ENCODE measurements at places on chromosomes 3 and 15.

- DNase-seq: no peak
Observed at GRCh38 chr3:69085833-69086722, 1.3 kb downstream of the ARL6IP5 start.

DNA sequence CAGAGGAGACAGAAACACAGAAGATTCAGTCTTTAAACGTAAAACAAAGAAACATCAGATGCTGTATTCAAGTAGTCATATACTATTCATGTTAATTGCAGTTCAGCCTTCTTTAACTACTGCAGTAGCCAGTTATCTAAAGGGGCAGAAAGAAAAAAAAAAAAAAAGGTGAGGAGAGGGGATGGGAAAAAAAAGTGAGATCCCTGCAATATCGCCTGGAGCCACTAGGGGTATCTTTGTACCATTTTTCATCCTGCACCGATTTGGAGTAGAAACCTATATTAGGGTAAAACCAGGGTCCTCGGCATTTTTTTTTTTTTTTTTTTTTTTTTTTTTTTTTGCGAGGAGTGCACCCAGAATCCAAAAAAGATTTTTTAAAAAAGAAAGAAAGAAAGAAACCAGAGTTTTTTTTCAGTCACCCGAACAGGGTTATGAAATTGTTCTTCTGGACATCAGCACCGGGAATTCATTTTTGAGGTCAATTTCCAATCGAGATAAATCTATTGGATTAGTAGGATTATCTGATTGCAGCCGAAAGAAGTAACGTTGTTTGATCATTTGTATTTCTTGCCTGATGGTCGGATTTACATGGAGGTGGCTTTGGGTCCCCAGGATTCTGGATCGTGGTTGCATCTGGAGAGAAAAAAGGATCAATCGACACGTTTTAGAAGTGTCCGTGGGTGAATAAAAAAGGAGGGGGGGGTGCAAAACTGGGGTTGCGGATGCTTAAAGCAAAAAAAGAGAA is 186.7 kb downstream of the NLGN1 start:
- DNase-seq: no peak

GRCh38 chr3:67557848-67558355 is 96.5 kb downstream of the SUCLG2 start:
- DNase-seq: no peak

DNA sequence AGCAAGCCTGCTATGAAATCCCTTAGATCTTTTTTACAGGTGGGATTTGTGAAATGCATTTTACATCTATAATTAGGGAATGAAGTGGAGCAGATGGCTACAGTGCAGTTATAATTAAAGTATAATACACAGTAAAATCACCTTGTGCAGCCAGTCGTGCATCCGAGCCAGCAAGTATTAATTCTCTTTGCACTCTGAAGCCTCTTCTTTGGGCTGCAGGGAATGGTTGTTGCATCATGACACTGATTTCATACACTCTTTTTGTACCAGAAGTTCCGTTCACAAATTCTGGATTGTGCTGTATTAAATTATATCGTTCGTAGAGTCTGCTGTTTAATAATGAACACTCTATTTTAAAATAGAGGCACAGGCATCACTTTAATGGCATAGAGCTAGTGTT is 28.7 kb upstream of the TP63 start:
- DNase-seq: no peak

GRCh38 chr3:154131830-154132229 is 10.6 kb downstream of the ARHGEF26 start:
- no peak for DNase-seq

- DNase-seq: no peak
Observed at GRCh38 chr3:157247391-157247790, 87.4 kb upstream of the CCNL1 start.

DNA sequence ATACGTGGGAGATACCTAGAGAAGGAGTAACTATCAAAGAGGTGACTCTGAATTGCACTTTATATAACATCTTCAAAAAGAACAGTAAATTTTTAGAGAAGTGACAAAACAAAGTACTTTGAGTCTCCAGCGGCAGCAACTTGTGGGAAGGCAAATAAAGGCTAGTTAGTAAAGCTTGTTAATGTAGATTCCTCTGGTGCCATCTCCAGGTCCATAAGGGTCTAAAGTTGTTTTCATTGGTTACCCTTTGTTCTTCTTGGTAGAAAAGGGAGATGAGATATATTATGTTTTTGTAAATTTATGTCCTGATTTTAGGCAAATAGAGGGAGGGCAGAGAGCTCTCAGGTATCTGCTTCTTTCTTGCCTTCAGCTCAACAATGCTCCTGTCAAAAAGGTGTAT is 161.6 kb downstream of the MYRIP start:
- no peak for DNase-seq

DNA sequence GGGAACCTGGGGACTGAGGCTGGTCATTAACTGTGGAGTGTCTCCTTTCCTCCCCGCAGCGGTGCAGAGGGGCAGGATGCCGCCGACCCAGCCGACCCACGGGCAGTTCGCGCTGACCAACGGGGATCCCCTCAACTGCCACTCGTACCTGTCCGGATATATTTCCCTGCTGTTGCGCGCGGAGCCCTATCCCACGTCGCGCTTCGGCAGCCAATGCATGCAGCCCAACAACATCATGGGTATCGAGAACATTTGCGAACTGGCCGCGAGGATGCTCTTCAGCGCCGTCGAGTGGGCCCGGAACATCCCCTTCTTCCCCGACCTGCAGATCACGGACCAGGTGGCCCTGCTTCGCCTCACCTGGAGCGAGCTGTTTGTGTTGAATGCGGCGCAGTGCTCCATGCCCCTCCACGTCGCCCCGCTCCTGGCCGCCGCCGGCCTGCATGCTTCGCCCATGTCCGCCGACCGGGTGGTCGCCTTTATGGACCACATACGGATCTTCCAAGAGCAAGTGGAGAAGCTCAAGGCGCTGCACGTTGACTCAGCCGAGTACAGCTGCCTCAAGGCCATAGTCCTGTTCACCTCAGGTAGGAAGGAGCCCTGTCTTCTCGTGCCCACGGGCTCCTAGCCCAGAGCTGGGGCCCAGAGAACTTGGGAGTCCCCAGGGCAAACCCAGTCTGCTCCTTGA is 3.7 kb downstream of the NR2F2 start:
- DNase-seq: no peak

GRCh38 chr3:48595075-48595525 is at the start of gene COL7A1:
Gene COL7A1, minus strand, starts transcription at chr3:48595329. Its CDS starts 170 bp downstream, at chr3:48595159.
- DNase-seq: no peak

GRCh38 chr15:99438691-99439523 is 126.9 kb upstream of the MEF2A start:
- DNase-seq: peak; percentile 56

- no peak for DNase-seq
Observed at GRCh38 chr3:169144731-169145130, 518.8 kb downstream of the MECOM start.

DNA sequence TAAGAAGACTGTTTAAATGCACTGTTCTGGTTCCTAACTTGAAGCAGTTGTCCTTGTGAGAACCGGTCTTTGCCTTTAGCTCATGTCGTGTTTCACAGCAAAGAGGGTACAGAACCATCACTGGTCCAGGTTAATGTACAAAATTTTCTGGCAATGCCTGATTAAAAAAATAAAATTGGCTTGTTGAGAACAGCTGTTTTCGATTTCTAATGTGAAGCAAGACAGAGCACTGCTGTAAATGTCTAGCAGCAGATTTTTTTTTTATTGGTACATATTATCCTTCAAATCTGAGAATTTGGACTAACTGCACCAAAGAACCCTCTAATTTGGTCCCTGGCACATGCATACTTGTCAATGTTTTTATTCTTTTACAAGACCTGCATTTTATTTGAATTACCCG is 103.3 kb downstream of the STT3B start:
- no peak for DNase-seq

DNA sequence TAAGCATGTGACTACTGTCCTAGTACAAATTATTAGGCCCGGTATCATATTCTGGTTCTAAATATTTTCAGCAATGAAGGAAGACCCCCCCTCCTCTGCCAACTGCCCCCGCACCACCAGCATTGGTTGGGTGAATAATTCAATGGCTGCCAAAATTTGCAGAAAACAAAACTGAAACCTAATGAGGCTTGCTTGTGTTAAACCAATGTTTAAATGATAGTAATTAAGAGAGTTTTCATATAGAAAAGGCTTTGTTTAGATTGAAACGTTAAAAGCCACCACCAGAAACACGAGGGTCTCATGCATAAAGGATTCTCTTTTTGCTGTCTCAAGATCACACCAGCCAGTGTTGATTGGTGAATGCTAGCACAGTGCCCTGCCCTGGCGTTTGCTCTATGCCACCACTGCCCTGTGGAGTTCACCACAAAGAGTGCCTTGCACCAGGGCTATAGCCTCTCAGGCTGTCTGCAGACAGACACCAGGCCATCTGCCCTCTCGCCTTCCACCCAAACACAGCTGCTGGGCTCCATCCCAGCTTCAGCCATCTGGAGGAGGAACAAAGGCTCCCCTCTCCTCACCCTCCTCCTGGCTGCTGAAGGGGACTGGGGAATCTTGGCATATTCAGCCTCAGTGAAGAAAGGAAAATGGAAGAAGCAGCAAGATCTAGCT is 200.3 kb upstream of the PFN2 start:
- no peak for DNase-seq

DNA sequence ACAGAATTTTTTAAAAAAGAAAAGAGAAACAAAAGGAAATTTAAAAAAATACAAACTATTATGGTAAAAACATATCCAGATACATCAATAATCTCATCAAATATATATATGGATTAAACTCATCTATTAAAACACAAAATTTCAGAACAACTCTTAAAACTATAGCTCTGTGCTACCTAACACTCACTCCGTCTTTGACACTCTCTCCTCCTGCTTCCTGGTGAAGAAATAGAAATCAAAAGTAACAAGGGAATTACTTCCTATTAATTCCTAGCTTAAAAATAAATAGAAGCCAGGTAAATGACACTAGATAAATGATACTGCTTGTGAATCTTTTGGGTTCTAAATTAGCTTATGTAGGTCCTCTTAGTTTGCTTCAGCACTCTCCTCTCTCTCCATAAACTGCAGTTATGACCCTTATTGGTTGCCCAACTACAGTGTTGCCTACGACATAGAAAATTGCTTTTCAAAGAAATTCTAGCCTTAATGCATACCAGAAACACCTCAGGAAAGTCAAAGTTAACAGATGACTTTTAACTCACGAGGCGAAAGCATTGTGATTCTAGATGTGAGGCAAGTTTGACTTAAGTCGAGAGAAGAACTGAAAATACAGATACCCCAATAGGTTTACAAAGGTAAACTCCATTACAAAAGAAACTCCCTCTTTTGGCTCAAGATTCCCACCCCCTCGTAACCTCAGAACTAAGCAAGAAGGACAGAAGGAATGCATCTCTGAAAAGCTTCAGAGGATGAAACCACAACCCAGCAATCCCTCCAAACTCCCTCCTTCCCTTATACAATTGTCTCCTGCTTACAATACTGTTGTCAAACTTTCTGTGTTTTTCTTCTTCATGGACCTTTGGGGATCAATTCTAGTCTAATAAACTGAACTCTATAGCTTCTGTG is 394.7 kb downstream of the FGF12 start:
- no peak for DNase-seq

DNA sequence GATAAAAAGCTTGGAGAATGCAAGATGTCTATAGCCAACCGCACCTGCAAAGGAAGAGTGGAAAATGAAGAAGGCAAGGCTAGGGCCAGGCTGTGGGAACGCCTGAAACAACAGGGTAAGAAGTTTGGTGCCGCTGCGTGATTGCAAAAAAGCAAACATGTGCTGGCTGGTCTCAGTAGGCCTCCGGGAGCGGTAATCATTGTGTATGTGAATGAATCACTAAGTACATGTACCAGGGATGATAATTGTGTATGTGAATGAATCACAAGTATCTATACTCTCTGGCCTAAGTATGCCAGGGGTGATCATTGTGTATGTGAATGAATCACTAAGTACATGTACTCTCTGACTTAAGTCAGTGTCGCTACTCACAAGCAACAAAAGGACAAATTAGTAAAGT is 40.3 kb upstream of the PARL start:
- no peak for DNase-seq

DNA sequence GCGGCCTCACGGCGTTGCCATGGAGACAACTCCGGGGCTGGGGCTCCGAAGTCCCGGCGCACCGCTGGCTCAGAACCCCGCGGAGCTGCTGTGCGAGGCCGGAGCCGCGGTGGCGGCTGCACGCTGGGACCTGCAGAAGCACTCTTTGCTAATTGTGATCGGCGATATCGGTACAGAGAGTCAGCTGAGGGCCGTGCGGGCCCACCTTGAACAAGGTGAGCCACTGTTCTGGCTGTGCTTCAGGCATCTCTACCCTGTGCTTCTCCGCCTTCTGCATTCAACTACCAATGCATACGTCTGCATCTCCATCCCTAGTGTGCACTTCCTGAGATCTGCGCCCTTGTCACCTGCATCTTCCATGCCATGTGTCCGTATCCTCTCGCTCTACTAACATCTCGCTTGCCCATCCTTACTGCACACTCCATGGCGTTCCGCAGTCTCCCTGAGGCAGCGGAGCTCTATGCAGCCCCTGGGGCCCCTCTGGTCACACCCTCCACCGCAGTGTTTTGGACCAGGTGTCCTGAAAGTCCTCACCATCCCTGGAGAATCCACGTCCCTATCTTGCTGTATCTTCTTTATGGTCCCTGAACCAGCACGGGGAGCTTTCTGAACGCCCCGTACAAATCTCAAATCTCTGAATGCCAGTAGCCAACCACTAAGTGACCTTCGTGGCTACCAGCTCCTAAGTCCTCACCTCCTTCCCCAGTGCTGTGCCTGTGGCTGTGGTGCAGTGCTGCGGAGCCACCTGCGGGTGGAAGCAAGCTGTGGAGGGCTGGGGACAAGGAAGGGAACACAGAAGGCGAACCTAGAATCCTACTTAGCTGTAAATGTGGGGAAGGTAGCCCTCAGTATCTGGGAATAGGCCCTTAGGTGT is 6.2 kb upstream of the MAP1A start:
- DNase-seq: no peak

- DNase-seq: no peak
Observed at GRCh38 chr3:129483870-129484269, 43.8 kb downstream of the IFT122 start.

- no peak for DNase-seq
Observed at GRCh38 chr15:34370643-34371042, 3.6 kb upstream of the LPCAT4 start.

DNA sequence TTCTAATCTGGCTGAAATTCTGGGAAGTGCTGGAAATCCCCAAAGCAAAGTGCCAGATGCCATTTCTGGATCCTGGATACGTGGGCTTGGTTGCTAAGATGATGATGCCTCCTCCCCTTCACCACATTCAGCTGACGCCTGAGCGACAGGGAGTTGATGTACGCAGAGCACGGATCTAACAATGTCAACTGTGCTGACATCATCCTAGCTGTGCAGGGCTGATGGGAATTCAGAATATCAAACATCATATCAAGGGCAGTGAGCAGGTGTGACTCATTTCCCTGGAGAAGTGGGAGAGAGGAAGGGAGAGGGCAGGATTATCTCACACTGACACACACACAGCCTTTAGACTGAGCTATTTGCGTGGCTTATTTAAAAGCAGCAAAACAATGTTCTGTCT is 92.6 kb upstream of the ZBTB20 start:
- DNase-seq: no peak

DNA sequence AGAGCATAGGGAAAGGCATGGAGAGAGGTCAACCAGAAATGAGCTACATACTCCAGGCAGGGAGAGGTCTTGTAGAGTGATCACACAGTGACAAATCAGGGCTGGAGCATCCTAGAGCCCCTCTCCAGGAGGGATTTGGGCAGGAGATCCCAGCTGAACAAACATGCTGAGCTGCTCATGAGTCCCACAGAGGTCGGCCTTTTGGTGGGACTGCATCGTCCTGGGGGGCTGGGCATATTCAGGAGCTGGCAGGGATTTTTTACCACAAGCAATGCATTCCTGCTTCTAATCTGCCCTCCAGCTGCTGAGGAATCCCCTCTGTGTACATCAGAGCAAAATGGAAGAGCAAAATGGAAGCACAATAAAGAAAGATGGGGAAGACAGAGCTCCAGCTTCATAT is 94.9 kb downstream of the NTRK3 start:
- no peak for DNase-seq

- DNase-seq: no peak
Observed at GRCh38 chr3:50205413-50206276, 574 bp downstream of the SLC38A3 start.

Data from type B pancreatic cell (in vitro differentiated cells).